CD4-positive, alpha-beta T cell treated with Interleukin-15 for 1 hour (primary cell): ENCODE measurements at places on chromosomes 6 and 20.
A peak's percentile ranks its signal among the peaks of the same experiment; 100 is the strongest.

DNA sequence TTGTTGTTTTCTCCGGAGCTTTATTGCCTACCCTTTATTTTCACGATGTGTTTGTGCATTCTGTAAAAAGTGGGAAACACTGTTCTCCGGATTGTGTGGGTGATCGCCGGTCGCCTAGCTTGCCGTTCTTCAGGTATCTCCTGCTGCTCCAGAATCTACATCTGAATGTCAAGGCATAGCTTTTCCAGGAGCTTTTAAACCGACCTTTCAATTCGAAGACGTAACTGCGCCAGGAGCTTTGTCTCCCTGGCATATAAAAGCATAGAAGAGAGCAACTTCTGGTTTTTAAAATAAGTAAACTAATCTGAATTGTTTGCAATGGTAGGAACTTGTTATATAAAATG lies 96.0 kb downstream of the HFE start:
- no peak for DNase-seq

GRCh38 chr20:63366390-63367365 lies 5.5 kb upstream of the CHRNA4 start:
- DNase-seq = no peak

DNA sequence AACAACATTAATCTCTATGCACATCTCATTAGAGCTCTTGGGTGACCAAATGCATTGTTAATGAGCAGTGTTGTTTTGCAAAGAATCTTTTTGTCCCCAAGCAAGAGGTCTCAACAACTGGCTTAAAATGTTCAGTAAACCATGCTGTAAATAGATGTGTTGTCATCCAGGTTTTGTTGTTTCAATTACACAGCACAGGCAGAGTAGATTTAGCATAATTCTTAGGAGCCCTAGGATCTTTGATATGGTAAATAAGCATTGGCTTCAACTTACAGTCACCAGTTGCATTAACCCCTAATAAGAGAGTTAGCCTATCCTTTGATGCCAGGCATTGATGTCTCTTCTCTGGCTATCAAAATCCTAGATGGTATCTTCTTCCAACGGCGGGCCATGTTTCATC lies 23.3 kb downstream of the NUP153 start:
- DNase-seq = no peak

DNA sequence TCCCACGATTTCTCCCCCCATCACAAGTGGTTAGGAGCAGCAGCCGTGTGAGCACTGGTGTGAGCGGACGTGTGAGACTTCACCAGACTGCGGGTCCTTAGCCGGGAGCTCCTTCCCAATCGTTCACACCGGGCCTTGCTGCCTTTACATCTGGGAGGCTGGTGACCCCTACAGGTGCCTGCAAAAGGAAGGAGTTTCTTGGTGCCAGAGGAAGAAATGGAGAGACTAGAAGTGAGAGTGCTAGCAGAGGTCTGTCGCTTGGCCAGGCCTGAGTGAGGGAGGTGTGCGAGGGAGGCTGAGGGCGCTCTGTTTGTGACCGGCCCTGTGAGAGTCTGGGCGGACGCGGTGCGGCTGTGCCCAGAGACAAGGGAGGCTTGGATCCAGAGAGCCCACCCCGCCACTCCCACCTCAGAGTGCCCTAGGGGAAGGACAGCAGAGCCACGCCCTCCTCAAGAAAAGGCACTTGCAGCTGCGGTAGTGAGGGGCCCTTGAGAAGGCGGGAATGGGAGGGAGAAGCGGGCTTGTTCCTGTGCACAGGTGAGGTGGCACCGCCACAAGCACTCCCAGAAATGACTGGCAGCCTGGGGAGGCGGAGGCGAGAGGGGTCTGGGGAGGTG lies 10.0 kb upstream of the ARMC2 start:
- peak; percentile 27 for DNase-seq

- no peak for DNase-seq
These were observed 643.8 kb downstream of the DHX35 start for GRCh38 chr20:39605908-39606307.

- DNase-seq = no peak
These were observed 4.9 kb downstream of the PREX1 start for GRCh38 chr20:48822879-48823385.

DNA sequence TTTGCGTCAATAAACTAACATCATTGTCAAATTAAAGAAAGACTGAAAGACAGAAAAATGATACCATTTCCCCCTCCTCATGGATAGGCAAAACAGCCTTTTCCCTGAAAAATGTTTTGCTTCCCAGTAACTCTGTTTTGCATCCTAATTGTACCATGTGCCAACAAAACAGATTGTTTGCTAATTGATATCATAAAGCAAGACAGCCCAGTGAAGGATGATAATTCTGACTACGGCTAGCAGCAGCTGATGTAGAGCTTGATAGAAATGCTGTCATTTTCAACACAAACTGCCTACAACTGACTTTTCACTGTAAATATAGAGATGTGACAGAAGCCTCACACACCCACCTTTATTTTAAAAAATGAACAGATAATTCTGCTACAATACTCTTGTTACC lies 1061.6 kb downstream of the HACE1 start:
- DNase-seq = no peak

DNA sequence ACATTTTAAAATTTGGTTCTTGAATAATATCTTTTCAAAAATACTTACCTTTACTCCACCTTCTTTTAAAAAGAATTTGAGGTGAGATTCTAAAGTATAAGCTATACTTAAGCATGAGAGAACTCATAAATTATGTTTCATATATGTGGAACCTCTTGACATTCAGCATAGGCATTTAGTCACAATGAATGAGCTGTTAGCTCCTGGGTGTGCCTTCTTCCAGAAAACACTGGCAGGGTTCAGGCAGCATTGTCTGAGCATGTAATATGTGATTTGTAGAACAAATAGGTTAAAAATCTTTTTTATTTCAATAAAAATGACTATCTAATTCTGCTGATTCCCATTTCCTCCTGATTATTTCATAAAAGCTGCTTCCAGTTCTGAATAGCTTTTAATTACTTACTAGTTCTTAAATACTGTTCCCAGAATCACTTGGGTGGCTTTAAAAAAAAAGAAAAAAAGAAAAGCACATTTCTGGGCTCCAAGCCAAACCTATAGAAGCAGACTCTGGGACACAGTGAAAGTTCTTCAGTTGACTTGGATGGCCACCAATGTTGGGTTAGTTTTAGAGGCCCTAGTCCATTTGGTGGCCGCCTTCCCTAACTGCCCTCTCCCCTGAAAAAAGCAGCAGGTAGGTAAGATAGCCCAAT lies 20.2 kb downstream of the RNF8 start:
- no peak for DNase-seq

- no peak for DNase-seq
These were observed 225.6 kb downstream of the PLCB1 start for GRCh38 chr20:8357703-8358102.

- no peak for DNase-seq
These were observed 1.1 kb upstream of the LSM14B start for GRCh38 chr20:62120990-62121775.

DNA sequence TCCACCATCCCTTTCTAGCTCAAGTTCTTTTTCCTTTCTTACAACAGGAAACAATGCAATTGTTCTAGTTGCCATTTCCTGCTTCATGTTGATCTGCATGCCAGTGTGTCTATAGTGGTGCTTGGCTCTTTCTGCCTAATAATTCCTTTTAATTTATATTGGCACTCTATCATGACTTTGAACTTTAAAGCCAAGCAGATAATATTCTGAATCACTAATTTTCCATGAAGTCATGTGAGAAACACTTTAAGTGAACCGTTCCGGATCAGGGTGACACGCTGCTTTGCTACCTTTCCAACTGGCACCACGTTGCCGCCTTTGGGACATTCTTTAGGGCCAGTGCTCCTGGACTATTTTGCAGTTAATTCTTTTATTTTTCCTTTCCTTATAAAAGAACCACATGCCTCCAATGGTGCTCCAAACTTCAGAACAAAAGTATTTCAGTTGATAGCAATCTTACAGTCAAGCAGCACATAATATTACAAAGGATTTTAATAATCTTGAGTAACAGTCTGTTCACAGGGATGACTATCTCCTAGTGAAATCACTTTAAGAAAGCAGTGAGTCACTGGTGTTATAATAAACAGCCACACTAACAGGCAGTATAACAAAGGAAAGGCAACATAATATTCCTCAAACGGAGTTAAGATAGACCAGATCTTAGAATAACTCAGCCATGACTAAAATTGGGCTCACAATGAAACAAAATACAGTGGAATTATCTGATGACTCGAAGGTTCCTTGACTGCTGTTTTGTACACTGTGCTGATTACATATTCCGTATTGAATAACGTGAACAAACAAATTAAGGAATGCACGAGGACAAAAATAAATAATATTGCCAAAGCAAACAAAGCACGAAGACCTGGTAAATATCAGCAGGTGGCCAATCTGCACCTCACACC lies 19.0 kb upstream of the BLOC1S5 start:
- DNase-seq = no peak

DNA sequence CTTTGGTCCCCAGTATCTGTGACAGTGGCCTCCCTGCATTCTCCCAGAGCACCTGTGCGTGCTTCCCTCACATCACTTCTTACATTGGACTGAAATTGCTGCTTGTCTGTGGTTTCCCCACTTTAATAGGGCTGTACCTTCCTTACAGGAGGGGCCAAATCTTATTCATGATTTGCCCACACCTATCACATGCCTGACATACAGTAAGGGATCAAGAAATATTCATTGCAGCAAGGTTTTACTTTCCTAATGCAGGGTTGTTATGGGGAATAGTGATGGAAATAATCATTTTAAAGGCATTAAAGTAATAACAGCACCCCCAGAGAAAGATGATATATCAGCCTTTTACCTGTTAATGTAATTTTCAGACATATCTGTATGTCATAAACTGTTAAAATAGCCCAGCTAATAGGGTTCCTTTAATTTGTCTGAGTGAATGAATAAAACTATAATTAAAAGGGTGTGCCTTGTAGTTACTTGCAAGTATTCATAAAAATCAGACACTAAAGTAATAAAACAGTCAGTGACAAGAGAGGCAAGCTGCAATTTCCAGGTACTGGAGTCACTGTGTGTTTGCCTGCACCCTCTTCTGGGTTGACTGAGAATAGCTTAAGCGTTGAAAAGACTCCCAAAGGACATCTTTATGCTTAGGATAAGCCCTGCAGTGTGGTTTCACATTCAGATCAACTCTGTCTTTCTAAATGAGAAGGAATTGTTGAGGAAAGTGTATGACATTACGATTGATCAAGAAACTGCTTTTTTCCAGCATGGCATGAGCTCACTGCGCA lies 182.7 kb downstream of the PHACTR1 start:
- DNase-seq = no peak
